ENCODE measurements at places on chromosomes 7 and 10.
A peak's percentile ranks its signal among the peaks of the same experiment; 100 is the strongest.

GRCh38 chr10:52779541-52780390, 7.2 kb upstream of the MBL2 start:
- DNase-seq, result peak; percentile 2

GRCh38 chr7:25069900-25070443, 55.1 kb downstream of the CYCS start:
- no peak for DNase-seq

GRCh38 chr7:90839316-90839715, 243.2 kb downstream of the CDK14 start:
- no peak for DNase-seq

- DNase-seq, result no peak
Observed at GRCh38 chr7:86733783-86734182, 90.1 kb downstream of the GRM3 start.

DNA sequence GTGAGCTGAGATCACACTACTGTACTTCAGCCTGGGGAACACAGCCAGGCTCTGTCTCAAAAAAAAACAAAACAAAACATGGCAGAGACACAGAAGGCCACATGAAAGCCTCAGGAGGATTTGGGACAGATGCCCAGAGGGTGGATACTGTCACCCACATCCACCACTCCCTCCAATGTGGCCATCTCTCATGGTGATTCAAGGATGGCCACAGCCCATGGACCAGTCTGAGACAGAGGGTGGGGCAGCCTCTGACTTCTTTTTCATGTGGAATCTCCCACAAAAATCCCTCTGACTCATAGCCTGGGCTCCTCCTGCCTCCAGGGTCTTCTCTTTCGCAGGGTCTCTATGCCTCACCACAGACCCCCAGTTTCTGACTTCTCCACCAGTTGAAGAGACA, 59.0 kb upstream of the GTF2I start:
- no peak for DNase-seq

DNA sequence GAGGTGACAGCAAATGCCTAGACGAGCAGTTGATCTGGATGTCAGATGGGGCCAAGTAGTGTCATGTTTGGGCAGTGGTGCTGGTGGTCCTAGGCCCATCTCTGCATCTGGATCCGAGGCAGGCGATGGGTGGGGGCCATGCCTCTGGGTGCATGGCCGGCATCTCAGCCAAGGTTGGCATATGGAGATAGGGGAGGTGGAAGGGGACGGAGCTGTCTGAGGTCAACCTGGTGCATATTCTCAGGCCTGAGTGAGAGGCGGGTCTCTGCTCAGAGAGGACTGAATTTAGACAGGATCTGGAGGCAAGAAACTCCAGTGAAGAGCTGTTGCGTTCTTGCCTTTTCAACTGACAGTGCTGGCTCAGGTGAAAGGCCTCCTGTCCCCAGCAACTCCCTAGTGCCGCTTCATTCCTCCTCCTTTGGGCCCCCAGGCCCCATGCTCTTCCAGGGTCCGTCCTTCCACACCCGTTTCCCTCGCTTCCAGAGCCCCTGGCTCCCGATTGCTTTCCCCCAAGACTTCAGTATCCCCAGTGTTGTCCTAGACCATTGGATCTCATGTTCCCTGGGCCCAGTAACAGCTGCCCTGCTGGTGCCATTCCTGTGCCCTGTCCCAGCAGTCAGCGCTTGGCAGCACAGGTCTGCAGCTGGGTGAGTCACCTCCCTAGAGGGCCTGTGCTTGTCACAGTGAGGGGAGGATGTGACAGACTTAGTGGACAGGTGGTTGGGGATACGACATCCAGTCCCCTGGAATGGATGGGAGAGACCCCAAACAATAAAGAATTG, 32.6 kb downstream of the GBX1 start:
- no peak for DNase-seq

GRCh38 chr10:21021843-21022594, 124.9 kb upstream of the NEBL start:
- no peak for DNase-seq

GRCh38 chr7:11313801-11314200, 340.1 kb downstream of the PHF14 start:
- no peak for DNase-seq

GRCh38 chr10:34622945-34623344, 192.2 kb downstream of the PARD3 start:
- no peak for DNase-seq

DNA sequence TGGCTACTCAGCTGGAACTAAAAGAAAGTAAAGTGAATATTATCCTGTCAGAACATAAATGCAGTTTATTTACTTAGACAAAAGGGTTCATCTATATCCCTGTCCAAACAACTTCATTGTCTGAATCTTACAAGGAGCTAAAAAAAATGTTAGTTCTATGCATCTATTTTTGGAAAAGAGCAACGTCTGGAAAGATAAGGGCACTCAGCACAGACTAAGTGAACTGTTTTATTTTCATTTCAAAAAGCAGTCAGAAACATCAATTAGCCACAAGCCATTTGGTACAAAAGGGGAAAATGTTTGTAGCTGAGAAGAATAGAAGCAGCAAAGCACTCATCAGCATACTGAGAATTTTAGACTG, 245.5 kb downstream of the FOXP2 start:
- no peak for DNase-seq

GRCh38 chr7:92837000-92837749, 802 bp upstream of the CDK6 start:
- no peak for DNase-seq

DNA sequence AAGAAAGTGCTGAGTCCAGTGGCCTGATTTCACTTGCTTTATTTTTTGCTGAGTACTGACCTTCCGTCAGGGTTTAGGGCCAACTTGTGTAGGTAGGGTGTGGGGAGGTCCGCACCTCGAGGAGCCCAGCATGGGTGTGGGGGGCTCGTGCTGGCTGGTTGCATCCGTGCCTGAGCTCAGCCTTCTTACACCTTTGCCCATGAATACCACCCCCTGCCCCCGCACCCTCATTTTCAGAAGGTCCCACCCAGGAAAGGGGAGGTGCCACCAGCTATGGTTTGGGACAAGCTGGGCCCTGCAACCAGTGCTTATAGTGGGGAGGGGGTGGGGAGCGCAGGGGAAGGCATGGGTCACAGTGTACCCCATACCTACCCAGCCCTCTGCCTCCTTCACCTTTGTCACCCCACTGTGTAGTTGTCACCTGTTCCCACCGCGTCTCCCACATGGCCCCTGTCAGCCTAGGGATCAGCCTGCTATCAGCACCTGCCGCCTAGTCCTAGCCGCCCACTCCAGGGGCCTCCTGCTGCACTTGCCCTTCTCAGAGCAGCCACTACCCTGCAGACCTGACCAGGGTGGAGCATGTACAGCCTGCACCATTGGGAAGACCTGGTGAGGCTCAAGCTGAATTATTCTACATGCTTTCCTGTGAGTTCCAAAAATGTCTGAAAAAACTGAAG, 146.2 kb upstream of the RET start:
- no peak for DNase-seq

DNA sequence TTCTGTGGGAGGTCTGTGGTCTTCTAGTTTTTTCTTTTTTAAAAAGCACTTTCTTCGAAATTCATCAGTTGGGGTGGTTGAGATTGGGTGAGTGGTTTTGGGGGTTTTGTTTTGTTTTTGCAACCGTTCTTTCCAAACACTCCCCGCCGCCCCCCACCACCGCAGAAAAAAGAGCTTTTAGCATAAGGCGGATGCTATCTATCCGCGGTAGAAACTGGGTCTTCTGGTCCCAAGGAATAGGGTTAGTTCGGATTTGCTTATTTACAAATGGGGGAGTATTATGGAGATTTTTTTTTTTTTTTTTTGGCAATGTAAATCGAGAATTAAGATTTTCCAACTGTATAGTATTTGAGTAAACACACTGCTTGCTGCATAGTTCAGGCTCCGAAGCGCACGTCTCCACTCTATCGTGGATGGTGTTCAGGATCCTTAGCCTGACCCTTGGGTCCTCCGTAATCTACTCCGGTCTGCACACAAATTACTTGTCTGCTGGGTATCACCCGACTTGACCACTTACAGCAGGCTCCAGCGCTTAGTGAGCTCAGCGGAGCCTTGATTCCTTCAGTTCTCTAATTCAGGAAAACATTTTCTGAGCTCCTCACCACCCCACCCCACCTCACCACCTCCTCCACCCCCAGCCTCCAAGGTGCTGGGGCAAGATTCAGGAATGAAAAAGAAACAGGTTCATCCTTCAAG, 757 bp upstream of the NRCAM start:
- no peak for DNase-seq

DNA sequence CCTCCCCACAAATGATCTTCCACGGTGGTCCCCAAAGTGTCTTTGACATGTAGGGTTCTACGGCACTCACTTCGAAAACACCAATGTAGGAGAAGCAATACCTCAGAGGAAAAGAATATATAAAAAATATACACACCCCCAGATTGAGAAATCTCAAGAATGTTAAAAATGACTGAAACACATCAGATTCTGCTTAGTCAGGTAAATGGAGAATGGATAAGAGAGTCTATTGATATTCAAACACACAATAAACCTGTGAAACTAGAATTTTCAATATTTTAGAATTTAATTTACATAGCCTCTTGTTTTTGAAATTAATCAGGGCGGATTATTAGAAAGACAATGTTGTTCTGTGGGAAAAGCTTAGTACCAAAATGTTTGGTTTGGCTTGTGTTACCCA, 712.4 kb downstream of the GATA3 start:
- no peak for DNase-seq

GRCh38 chr10:58696736-58697135, 184.1 kb downstream of the BICC1 start:
- DNase-seq, result no peak

DNA sequence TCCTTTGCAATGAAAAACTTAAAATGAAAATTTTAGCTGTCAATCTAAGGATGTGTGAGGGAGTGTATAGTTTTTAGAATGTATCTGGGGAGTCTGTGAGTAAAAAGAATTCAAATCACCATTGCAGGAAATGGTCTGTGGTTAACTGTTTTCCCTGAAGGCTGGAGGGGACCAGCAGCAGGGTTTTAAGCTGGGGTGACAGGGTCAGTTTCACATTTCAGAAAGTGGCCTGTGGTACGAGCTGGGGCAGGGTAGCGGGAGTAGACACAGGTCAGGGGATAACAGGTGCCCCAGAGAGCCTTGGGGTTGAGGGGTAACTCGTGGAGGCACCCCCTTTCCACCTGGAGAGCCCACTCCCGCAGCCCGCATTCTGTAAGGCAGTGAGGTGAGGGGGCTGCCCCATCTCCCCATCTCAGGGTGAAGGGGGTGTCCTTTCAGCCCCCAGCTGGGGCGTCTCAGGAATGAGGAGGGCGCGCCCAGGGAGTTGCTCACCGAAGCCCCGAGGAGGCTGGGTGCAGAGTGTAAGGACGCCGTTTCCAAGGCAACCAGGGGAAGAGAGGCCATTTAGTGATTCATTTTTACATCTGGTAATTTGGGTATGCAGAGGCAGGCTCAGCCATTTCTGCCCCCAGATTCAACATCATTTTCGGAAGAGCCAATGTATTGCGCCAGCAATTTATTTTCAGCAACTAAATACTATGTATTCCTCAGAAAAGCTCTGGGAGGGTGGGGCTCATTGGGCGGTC, 168.9 kb downstream of the SLIT1 start:
- DNase-seq, result no peak

GRCh38 chr7:84513061-84513460, 318.5 kb upstream of the SEMA3A start:
- no peak for DNase-seq

DNA sequence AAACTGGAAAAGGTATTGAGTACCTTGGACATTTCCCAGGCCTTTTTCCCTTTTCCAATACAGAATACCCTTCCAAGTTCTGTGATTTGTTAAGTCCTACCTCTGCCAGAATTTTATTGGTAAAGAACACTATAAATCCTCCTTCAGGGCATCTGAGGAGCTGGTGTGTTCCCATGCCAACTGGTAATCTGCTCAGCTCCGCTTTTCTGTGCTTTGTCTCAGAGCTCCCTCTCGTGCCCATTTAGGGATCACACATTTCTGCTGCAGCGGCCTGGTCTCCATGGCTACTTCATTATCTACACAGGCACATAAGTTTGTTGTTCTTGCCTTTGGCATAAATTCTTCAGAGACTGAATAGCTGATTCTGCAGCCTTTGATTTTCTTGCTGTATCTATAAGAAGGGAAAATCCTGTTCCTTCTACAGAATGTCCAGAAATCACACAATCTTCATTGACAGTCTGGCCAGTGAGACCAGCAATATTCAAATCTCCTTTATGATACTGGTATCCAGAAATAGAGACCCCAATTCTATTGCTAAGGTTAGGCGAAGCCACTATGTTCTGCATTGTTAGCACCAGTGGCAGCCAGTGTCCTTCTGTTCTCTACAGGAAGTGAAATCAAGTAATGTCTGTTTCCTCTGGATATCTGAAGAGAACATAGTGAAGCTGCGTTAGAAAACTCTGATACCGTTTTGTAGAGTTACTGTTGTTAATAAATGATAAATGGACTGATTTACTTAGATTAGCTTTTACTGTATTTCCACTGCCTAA, 51.9 kb downstream of the DENND11 start:
- no peak for DNase-seq
